Fibroblast of skin of right quadriceps (primary cell): ENCODE measurements at places on chromosomes 3 and 15.

GRCh38 chr3:158775426-158776410, 26.1 kb upstream of the MFSD1 start:
- no peak for DNase-seq

GRCh38 chr3:183252973-183253527, at the start of gene B3GNT5:
Gene B3GNT5 (plus strand): TSS chr3:183253253. CDS start chr3:183269799, 16,546 bp downstream.
- DNase-seq: no peak

GRCh38 chr3:24578951-24579421, 84.3 kb upstream of the THRB start:
- DNase-seq: no peak

- peak; percentile 64 for DNase-seq
Measured at GRCh38 chr3:8266730-8267131, 234.9 kb upstream of the LMCD1 start.

DNA sequence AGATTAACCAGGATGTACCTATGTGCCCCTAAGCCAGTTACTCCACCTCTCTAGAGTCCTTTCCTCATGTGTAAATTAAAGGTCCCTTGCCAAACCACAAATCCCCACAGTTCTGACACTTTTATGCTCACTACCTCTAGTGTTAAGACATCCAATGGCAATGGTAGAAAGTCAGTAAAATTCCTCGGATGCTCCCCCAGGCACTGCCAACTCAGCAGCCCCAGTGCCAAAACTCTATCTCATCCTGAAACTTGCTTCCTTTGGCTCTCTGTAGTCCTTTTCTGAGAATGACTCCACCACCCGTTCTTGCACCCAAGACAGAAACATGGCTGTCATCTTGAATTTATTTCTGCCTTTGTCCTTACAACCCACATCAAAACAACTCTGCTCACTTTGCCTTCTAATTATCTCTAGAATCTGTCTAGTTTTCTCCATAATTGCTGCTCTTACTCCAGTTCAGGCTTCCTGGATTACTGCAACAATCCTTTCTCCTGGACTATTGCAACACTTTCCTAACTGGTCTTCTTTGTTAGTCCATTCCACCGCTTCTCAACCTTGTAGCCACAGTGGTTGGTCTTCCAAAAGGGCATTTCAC, 41.6 kb downstream of the MB21D2 start:
- DNase-seq: peak; percentile 63

GRCh38 chr3:159627634-159628033, 361.0 kb upstream of the IL12A start:
- no peak for DNase-seq

GRCh38 chr3:37040231-37040630, 46.9 kb downstream of the MLH1 start:
- DNase-seq: no peak

- no peak for DNase-seq
Measured at GRCh38 chr3:50862221-50862620, 187.5 kb downstream of the DOCK3 start.

DNA sequence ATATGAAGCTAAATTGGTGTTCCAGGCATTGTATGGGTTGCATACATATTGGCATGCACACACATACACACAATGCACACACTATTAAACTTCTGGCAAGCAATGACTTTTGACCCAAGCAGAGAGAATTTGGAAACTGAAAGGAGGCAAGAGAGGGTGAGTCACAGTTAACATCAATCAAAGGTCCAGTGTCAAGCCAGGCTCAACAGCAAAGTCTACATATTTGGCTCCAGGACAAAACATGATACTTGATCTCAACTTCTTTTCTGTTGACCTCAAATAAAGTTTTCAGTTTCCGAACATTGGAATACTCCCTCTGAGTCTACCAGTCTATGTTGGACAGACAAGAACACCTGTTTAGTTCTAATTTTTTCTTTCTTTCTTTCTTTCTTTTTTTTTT, 28.3 kb downstream of the IL12A start:
- peak; percentile 22 for DNase-seq

DNA sequence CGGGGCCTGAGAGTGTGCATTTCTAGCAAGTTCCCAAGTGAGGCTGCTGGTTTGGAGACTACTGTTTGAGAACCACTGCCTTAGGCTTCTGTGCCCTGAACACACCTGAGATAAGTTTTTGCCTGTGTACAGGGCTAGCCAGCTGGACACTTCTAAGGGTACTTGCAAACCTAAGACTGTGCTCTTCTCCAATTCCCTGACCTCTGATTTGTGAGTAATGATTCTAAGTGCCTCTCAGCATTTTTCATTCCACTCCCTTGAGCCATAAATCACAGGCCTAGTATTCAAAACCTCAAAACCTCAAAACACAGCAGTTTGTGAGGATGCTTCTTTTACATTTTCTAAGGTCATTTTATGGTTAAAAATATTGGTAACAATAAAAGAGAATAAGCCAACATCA, 148.4 kb downstream of the CHST2 start:
- peak; percentile 32 for DNase-seq

DNA sequence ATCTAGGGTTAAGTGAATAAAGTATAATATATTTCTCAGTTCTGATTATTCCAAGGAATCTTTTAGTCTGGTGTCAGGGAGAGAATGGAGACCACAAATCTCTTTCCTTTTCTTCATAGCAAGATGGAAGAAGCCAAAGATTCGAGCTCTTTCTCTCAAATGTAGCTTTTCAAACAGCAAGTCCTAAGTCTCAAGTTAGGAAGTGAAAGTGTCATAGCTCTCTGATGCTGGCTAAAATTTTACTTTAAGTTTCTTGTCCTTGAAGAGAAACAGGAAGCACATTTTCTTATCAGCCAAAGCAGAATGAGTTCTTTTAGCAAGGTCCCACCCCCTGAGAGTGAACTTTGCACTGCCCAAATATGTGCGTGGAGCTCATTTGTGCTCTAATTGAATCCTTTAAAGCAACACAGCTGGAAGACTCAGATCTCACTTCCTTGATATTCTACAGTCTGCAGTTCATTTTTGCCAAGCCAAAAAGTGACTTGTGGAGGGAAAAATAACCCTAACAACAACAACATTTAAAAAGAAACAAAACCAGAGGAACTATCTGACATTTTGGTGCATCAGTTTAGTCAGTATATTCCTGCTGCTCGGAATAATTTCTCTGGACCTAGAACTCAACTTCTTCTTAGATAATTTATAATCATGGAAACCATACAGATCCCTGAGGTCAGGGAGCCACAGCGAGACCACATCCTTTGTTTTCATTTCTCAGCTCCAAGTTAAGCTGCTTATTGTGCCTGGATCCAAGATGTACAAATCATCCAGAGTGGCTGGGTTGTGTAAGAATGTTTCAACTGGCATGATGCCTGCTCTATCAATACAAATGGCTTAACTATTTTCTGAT, 238.7 kb upstream of the P2RY1 start:
- DNase-seq: peak; percentile 85

- no peak for DNase-seq
Measured at GRCh38 chr3:3302964-3303363, 123.5 kb upstream of the CRBN start.

DNA sequence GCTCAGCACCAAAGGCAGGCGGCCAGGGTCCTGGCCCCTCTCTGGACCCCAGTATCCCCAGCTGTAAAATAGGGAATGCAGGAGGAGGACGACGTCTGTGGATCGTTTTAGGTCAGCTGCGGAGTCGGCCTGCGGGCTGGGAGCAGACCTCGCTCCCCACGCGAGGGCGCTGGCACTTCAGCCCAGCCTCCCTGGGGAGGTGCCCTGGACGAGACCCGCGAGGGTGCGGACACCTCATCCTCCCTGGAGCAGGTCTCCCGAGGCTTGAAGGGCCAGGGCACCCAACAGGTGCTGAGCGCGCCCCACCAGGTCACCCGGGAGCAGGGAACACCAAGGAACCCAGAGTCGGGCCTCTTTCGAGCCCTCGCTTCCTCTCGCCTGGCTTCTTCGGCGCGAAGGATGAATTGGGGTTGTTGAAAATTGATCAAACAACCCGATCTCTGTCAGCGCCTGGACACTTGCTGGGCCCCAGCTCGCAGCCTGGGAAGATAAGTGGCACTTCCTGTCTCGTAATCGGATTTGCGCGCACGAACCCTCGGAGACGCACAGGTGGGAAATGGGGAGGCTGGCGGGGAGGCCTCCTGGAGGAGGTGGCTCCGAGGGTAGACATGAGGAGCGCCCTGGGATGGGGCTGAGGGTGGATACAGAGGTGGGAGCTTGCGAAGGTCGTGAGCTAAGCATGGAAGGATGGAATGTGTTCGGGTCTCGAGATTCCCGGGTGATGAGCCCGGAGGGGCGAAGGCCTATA, 588 bp upstream of the VIPR1 start:
- no peak for DNase-seq

- no peak for DNase-seq
Measured at GRCh38 chr3:61765157-61765876, 203.9 kb downstream of the PTPRG start.

GRCh38 chr3:119296727-119297122, 2.5 kb downstream of the ARHGAP31 start:
- DNase-seq: no peak

GRCh38 chr3:172698631-172699030, 12.2 kb downstream of the NCEH1 start:
- DNase-seq: no peak

GRCh38 chr3:149646181-149646766, 11.6 kb downstream of the WWTR1 start:
- peak; percentile 60 for DNase-seq

DNA sequence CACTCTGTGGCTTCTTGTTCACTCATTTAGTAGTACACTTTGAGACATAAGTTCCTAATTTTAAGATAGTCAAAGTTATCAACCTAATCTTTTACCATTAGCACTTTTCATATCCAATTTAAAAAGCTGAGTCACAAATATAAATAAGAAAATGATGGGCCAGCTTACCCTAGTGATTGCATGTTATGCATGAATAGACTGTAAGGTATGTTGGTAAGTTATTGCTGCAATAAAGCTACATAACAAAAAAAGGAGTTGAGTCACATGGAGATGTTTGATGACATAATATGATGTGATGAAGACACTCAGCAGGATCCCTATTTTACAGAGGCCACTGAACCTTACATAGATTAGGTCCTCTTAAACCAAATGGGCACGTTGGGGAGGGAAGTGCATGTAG, 161.3 kb downstream of the OCA2 start:
- DNase-seq: peak; percentile 66

- no peak for DNase-seq
Measured at GRCh38 chr3:149752788-149753136, 473 bp upstream of the COMMD2 start.

- peak; percentile 76 for DNase-seq
Measured at GRCh38 chr3:189457201-189457607, 174.0 kb upstream of the TP63 start.

GRCh38 chr3:52742418-52743041, 28.2 kb downstream of the NEK4 start:
- DNase-seq: peak; percentile 11
